Prostate gland (tissue), 2 donors: ENCODE measurements at places on chromosomes 7 and 10. TPM values are rescaled to one million over a fixed set of nuclear protein-coding genes. Genes with fewer than 3 reads are reported as not detected.

The HOXA4 gene
- 1.4 TPM for total RNA-seq

The SFXN2 gene
- total RNA-seq, result 26.6 TPM

The LIPK gene
- total RNA-seq, result not detected

DNA sequence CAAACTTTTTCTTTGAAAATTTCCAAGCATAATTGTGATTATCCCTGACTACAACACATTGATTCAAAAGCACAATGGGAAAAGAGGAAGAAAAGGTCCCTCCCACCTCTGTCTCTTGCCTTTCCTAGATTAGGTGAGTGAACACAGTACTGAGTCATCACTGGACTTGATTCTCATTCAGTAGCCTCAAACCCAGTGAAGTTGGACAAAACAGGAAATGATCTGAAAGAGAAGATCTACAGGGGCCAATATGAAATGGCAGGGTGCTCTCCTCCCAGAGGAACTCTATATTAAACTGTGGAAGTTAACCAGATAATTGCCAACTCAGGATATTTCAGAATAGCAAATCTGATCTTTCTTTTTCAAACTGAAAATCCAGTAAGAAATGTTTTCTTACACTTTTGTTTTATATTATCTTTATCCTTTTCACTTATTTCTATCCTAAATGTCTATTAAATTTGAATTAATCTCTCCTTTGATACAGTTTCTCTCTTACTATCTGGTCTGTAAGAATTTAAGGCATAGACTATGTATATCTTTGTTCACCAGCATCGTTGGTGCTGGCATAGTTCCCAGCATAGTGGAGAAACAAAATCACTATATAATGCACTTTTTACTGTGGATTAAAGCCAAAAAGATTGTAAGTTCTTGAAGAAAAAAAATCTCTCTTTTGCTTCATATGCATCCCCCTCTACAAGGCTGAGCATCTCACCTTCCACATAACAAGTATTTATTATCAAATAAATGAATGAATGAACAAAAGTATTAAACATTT lies 41.4 kb upstream of the IKZF1 start:
- DNase-seq, result no peak
- no peak overlapping the region for H3K27ac ChIP-seq
- no peaks in the 10 kb centered on the region for H3K4me1 ChIP-seq
- H3K36me3 ChIP-seq, result no peaks in the 10 kb centered on the region
- no peaks in the 10 kb centered on the region for H3K27me3 ChIP-seq

The GPR85 gene
- 2.6 TPM for total RNA-seq

The PTCD1 gene
- 11.8 TPM for total RNA-seq

DNA sequence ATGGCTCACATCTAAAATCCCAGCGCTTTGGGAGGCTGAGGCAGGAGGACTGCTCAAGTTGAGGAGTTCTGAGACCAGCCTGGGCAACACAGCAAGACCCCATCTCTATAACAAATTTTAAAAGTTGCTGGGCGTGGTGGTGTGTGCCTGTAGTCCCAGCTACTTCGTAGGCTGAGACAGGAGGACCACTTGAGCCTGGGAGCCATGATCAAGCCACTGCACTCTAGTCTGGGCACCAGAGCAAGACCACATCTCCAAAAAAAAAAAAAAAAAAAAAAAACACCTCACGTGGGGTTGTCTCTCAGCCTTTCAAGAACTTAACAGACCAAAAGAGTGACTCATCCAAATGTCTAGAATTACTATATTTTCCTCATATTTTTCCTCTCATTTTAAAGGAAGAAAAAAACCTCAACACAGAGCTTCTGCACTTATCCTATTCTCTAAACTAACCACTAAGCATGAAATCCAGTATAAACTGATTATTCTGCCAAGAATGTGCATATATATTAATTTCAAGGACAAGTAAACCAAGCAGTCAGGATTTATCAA lies 46.3 kb downstream of the CUL2 start:
- no peaks in the 10 kb centered on the region for H3K27me3 ChIP-seq
- no peak for DNase-seq
- H3K4me3 ChIP-seq, result no peak overlapping the region
- H3K4me1 ChIP-seq, result no peaks in the 10 kb centered on the region
- H3K27ac ChIP-seq, result no peak overlapping the region

GRCh38 chr10:121322776-121323175 lies 275.5 kb downstream of the FGFR2 start:
- H3K36me3 ChIP-seq, result no peaks in the 10 kb centered on the region
- no peak for DNase-seq
- no peak overlapping the region for H3K4me3 ChIP-seq
- H3K4me1 ChIP-seq, result no peaks in the 10 kb centered on the region
- H3K27ac ChIP-seq, result no peak overlapping the region

DNA sequence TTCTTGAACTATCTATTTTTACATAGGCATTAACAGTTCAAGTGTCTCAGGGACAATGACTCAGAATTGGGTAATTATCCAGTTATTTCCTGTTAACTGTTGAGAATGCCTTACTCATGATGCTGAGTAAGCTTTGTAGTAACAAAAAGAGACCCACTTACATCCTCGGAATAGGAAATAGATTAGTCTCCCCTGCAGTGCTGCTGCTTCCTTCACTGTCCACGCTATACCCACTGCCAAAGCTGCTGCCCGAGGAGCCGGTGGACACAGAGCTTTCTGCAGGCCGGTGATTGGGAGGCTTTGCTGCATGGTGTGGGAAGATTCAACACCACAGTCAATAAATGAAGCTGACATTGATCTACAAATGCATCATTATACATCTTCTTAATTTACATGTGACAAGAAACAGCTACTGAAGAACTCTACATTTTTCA lies 357.1 kb downstream of the PCLO start:
- no peak overlapping the region for H3K4me3 ChIP-seq
- no peaks in the 10 kb centered on the region for H3K36me3 ChIP-seq
- DNase-seq, result no peak

- no peak for DNase-seq
- H3K27me3 ChIP-seq, result no peaks in the 10 kb centered on the region
- no peak overlapping the region for H3K27ac ChIP-seq
These were observed 24.9 kb downstream of the MTURN start for GRCh38 chr7:30159698-30160143.
